Ovary (tissue), 10 donors: ENCODE measurements at places on chromosomes 2 and 18. TPM values are rescaled to one million over a fixed set of nuclear protein-coding genes. Genes with fewer than 3 reads are reported as not detected.

The UGT1A5 gene
- not detected for total RNA-seq

The IL36RN gene
- total RNA-seq = not detected

The SPC25 gene
- 0.34 TPM for total RNA-seq

The GALR1 gene
- total RNA-seq = 0.12 TPM

DNA sequence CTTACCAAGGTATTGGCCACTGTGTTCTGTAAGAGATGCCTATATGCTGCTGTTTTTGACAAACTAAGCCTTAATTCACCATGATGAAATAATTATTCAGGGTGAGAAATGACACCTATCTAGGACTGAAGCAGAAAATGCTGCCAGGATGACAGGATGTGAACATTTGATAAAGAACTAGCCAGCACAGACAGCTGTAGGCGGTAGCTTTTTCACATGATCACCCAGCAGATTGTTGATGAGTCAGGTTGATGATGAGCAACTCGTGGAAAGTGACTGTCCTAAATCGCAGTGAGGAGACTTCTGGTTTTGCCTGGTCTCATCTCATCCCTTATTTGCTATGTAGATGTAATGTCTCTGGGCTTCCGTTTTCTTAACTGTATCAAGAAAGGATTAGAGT is 144.1 kb downstream of the PRPF40A start:
- H3K27ac ChIP-seq = no peak overlapping the region
- no peak for DNase-seq
- no peak overlapping the region for H3K4me3 ChIP-seq
- no peaks in the 10 kb centered on the region for H3K27me3 ChIP-seq
- peaks cover 5% of the 10 kb centered on the region for H3K4me1 ChIP-seq

DNA sequence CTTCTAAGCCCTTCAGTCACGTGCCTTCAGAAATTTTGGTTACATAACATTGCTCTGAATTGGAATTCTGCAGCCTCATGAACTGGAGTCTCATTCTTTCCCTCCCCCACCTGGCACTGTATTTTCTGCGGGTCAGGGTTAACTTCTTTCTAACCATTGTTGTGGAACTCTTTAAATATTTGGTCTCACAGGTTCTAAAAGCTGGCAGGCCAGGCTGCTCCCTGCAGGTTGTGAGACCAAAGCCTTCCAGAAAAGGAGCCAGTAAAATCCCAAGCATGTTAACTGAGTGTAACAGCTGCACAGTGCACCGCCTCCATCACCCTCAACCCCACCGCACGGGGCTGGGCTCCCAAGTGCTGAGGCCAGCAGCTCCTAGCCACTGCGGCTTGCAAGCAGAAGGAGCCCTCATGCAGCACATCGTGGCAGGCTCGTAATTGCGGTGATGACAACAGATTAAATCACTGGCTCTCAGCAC is 174.1 kb upstream of the ALPP start:
- DNase-seq = peak; percentile 63
- H3K4me1 ChIP-seq = peaks cover 10% of the 10 kb centered on the region
- H3K27ac ChIP-seq = peak overlapping the region; percentile 32
- no peaks in the 10 kb centered on the region for H3K27me3 ChIP-seq
- H3K36me3 ChIP-seq = no peaks in the 10 kb centered on the region
- no peak overlapping the region for H3K4me3 ChIP-seq

- peaks cover 20% of the 10 kb centered on the region for H3K4me1 ChIP-seq
- peak overlapping the region; percentile 30 for H3K4me3 ChIP-seq
- no peaks in the 10 kb centered on the region for H3K36me3 ChIP-seq
- H3K27me3 ChIP-seq = no peaks in the 10 kb centered on the region
- peak; percentile 63 for DNase-seq
- peak overlapping the region; percentile 27 for H3K27ac ChIP-seq
Measured at GRCh38 chr2:25276569-25277465, 64.9 kb downstream of the DNMT3A start.

DNA sequence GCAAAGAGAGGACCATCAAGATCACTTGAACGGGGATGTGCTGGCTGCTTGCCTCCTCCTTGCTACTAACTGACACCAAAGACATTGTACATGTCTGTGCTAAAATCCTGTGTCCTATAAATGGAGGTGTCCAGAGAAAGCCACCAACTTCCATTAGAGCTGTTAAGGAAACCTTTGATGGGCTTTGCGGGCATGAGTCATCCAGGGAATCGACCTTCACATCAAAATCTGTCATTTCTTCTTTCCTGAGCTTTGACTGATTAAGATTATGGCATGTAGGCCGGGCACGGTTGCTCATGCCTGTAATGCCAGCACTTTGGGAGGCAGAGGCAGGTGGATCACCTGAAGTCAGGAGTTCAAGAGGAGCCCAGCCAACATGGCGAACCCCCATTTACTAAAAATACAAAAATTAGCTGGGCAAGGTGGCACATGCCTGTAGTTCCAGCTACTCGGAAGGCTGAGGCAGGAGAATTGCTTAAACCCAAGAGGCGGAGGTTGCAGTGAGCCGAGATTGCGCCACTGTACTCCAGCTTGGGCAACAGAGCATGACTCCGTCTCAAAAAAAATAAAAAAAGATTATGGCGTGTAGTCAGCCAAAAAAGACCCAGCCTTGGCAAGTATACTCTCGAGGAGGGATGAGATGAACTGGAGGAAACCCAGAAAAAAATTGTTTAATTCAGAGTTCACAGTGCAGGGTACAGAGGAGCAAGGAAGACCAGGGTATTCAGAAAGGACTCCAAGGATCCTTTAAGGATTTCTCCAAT is 115.8 kb downstream of the CABLES1 start:
- H3K4me1 ChIP-seq = no peaks in the 10 kb centered on the region
- no peak for DNase-seq
- H3K27me3 ChIP-seq = no peaks in the 10 kb centered on the region
- H3K36me3 ChIP-seq = no peaks in the 10 kb centered on the region
- H3K27ac ChIP-seq = no peak overlapping the region

DNA sequence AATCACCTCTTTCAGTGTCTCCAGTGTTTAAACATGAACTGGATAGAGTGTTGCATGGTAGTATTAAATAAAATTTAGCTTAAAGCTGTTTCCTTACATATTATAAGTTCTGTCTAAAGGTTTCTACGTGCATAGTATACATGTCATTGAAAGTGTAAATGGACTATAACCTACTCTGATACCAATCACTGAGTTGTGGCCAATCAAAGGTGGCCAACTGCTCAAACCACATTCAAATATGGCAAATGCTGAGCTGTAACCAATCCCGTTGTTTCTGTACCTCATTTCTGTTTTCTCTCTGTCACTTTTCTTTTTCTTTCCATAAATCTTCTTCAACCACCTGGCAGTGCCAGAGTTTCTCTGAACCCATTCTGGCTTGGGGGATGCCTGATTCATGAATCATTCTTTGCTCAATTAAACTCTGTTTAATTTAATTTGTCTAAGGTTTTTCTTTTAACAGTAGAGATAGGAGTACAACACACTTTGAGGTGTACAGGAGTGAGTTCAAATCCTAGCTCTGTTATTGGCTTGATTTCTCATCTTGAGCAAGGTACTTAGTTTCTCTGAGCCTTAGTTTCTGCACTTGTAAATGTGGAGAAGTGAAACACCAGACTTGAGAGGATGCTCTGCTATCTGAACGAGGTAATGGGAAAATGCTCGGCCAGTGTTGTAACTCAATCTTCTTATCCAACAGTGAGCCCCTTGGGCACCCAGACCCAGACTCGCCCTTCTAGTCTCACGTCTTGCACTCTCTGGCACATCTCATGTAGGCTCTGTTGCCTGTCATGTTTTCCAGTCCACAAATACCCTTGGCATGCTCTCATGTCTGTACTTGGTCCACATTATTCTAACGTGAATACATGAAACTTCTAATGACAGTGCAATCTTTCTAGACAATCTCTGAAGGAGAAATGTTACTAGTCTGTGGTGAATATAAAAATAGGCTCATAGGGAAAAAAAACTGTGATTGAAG is 228.0 kb downstream of the PIK3C3 start:
- DNase-seq = no peak
- H3K4me3 ChIP-seq = no peak overlapping the region
- H3K27ac ChIP-seq = no peak overlapping the region
- no peaks in the 10 kb centered on the region for H3K4me1 ChIP-seq
- no peaks in the 10 kb centered on the region for H3K27me3 ChIP-seq

GRCh38 chr2:184581391-184581790 is 16.9 kb upstream of the ZNF804A start:
- H3K27ac ChIP-seq = no peak overlapping the region
- H3K4me3 ChIP-seq = no peak overlapping the region
- no peaks in the 10 kb centered on the region for H3K27me3 ChIP-seq
- DNase-seq = no peak
- no peaks in the 10 kb centered on the region for H3K4me1 ChIP-seq

DNA sequence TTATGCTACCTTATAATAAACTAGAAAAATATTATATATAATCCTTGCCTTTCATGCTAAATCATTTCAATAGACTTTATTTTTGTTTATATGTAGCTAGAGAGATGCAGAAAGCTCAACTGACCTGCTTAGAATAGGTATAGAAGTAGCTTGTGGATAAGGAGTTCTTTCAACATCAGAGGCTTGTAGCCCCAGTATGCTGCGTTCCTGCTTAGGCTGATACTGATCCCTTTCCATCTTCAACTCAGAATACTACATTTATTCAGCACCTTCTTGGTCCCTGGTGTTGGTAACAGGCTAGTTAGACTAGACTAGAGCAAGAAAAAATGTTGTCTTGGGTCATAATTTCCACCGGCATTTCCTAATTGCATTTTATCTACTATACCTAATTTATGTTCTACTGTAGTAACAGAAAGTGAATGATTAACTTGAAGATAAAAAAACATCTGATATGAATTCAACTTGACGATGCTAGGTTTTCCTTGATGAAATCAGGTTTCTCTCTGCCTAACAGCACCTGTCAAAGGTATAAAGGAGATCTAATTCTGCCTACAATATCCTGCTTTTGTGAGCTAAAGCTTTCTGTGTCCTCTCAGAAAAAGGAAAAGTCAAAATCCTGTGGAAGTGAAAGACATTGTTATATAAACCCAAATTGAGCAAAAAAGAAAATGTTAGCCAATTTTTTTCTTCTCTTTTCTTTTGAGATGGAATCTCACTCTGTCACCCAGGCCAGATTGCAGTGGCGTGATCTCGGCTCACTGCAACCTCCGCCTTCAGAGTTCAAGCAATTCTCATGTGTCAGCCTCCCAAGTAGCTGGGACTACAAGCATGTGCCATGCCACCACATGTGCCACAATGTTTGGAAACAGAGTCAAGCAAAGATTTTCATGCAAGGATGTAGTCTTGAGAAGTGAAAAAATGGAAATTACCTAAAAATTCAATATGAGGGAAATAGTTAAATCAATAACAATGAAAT is 5.8 kb downstream of the PECR start:
- no peaks in the 10 kb centered on the region for H3K27me3 ChIP-seq
- no peak overlapping the region for H3K27ac ChIP-seq
- no peak overlapping the region for H3K4me3 ChIP-seq
- H3K4me1 ChIP-seq = peaks cover 3% of the 10 kb centered on the region
- no peaks in the 10 kb centered on the region for H3K36me3 ChIP-seq

- no peak overlapping the region for H3K4me3 ChIP-seq
- H3K27me3 ChIP-seq = no peaks in the 10 kb centered on the region
- no peak overlapping the region for H3K27ac ChIP-seq
- H3K4me1 ChIP-seq = no peaks in the 10 kb centered on the region
- no peaks in the 10 kb centered on the region for H3K36me3 ChIP-seq
Measured at GRCh38 chr18:59149007-59149406, 9.3 kb downstream of the SEC11C start.

GRCh38 chr2:200856806-200857205 is 7.7 kb downstream of the CLK1 start:
- H3K27ac ChIP-seq = no peak overlapping the region
- peaks cover 9% of the 10 kb centered on the region for H3K4me1 ChIP-seq
- DNase-seq = no peak
- no peak overlapping the region for H3K4me3 ChIP-seq
- no peaks in the 10 kb centered on the region for H3K27me3 ChIP-seq

- H3K27me3 ChIP-seq = no peaks in the 10 kb centered on the region
- H3K4me3 ChIP-seq = no peak overlapping the region
- H3K4me1 ChIP-seq = peaks cover 1% of the 10 kb centered on the region
- H3K27ac ChIP-seq = no peak overlapping the region
Measured at GRCh38 chr2:210162466-210163124, 8.6 kb downstream of the KANSL1L start.

- H3K27me3 ChIP-seq = no peaks in the 10 kb centered on the region
- no peaks in the 10 kb centered on the region for H3K4me1 ChIP-seq
- H3K36me3 ChIP-seq = no peaks in the 10 kb centered on the region
- no peak for DNase-seq
- no peak overlapping the region for H3K27ac ChIP-seq
Measured at GRCh38 chr2:8176887-8177286, 505.0 kb upstream of the ID2 start.

DNA sequence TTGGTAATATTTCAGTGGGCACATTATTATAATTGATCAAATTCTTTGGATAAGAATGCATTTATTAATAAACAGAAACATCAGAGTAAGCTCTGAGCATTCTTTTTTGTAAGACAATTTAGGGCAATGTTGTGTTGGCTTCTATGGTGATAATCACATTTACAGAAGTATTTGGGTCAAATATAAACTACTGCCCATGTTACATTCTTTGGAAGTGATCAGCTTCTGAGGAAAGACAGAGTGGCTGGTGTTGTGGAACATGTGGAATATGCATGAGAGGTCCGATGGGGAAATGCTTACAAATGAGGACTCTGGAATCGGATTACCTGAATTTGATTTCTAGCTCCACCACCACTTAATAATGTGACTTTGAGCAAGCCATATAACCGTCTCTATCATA is 19.4 kb downstream of the SERPINB13 start:
- no peak for DNase-seq
- no peak overlapping the region for H3K27ac ChIP-seq
- H3K36me3 ChIP-seq = no peaks in the 10 kb centered on the region
- no peaks in the 10 kb centered on the region for H3K27me3 ChIP-seq
- no peaks in the 10 kb centered on the region for H3K4me1 ChIP-seq
- no peak overlapping the region for H3K4me3 ChIP-seq

DNA sequence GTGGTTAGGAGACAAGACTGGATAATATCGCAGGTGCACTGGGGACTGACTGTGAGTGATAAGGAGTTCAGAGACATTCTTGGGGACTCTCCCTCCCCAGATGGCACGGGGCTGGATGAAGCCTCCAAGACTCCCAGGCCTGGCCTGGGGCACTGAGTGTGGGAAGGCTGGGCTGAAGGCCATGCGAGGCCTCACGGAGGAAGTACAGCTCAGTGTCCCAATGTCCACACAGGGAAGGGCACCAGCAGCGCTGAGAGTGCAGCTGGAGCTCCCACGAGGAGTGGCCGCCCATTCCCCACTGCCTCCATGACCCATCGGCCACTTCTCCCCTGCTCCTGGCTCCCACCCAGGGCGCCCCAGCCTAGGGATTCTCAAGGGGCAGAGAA is 6.5 kb downstream of the MFSD2B start:
- H3K27me3 ChIP-seq = no peaks in the 10 kb centered on the region
- H3K36me3 ChIP-seq = no peaks in the 10 kb centered on the region
- H3K4me3 ChIP-seq = no peak overlapping the region
- no peak for DNase-seq
- H3K27ac ChIP-seq = no peak overlapping the region
- no peaks in the 10 kb centered on the region for H3K4me1 ChIP-seq

GRCh38 chr18:37457341-37457740 is 108.3 kb downstream of the CELF4 start:
- no peak overlapping the region for H3K27ac ChIP-seq
- DNase-seq = no peak
- no peaks in the 10 kb centered on the region for H3K36me3 ChIP-seq
- no peak overlapping the region for H3K4me3 ChIP-seq
